Kidney (tissue), 22 donors: ENCODE measurements at places on chromosomes 7 and 10. TPM values are rescaled to one million over a fixed set of nuclear protein-coding genes. Genes with fewer than 3 reads are reported as not detected.

DNA sequence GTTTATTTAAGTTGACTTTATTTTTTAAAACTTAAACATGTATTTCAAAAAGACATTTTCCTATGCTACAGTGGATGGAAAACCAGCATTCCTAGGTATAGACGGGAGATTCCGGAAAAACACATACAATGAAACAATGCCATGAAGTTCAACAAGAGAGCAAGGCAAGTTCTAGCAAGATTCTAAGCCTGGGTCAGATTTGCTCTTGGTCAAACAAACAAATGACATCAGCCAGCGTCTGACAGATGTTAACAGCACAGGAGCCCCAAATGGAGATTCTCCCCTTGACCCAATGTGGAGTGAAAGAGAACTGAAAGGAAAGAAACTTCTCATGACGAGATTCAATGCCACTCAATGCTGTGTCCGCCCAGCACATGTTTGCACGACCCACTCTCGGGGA is 149.9 kb downstream of the NEURL1 start:
- no peak for DNase-seq

GRCh38 chr10:132500781-132501415 is 36.7 kb upstream of the INPP5A start:
- no peak for DNase-seq

- no peak for DNase-seq
Measured at GRCh38 chr10:29332061-29332760, 43.3 kb downstream of the LYZL1 start.

Gene CREM
- 41.3 TPM for total RNA-seq

GRCh38 chr10:63866747-63867140 is 345.5 kb downstream of the REEP3 start:
- no peak for DNase-seq

Gene ABCB4
- 2.0 TPM for total RNA-seq

Gene ODAD2
- total RNA-seq, result 0.44 TPM

DNA sequence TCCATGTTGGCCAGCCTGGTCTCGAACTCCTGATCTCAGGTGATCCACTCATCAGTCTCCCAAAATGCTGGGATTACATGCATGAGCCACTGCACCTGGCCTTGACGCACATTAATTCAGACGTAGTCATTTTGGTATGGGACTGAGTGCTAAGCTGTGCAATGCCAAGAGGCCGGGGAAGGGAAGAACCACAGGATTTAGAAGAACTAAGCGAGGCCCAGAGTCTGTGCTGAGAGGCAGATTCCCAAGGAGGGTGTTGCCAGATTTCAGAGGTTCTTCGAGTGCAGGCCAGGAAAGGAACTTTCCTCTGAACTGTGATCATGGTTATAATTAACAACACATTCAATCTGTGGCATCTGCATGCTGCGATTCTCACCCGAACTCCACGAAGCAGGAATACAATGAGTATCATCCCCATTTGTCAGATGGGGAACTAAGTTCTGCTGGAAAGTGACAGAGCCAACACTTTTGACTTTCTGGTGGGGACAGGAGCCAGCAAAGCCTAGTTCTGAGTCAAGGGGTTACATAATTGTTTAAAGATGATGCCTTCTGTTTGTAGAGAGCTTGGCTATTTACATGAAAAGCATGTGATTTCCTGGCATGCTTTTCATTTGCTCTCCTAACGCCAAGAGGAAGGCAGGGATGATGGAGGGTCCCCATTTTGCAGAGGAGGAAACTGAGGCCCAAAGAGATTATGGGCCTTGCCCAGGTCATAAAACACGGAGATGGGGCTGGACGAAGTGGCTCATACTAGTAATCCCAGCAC is 6.2 kb upstream of the ZAN start:
- DNase-seq, result no peak

GRCh38 chr7:131835141-131835540 is 278.7 kb upstream of the PODXL start:
- no peak for DNase-seq

Gene SFTPA2
- 0.13 TPM for total RNA-seq

Gene ZNF804B
- total RNA-seq, result 0.19 TPM

Gene IDE
- 40.5 TPM for total RNA-seq

Gene GSTK1
- total RNA-seq, result 176 TPM

DNA sequence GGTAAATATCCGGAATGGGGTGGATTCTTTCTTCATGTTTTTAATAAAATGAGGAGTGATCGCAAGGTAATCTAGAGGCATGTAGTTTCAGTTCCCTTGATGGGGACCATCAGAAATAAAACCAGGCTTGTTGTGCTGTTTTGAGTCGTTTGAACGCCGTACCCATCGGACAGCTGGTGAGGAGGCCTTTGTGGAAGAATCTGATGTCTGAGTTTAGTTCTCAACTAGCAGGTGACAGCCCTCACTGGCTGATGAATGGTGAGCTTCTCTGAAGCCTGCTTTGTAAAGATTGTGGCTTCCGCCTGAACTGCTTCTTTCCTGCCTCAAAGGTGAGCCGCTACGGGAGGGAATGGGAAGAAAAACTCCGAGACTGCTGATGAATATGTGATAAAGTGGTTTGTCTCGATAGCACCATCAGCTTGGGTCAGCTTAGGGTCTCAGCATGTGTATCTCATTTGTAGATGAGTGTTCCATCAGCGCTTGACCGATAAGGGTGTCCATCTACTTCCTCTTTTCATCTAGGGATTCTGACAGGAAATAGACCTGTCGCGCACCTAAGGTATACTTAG is 977 bp downstream of the TMEM248 start:
- no peak for DNase-seq

GRCh38 chr10:126147866-126148587 is 240.2 kb downstream of the ADAM12 start:
- DNase-seq, result peak; percentile 31

Gene CFAP58
- total RNA-seq, result 0.35 TPM

DNA sequence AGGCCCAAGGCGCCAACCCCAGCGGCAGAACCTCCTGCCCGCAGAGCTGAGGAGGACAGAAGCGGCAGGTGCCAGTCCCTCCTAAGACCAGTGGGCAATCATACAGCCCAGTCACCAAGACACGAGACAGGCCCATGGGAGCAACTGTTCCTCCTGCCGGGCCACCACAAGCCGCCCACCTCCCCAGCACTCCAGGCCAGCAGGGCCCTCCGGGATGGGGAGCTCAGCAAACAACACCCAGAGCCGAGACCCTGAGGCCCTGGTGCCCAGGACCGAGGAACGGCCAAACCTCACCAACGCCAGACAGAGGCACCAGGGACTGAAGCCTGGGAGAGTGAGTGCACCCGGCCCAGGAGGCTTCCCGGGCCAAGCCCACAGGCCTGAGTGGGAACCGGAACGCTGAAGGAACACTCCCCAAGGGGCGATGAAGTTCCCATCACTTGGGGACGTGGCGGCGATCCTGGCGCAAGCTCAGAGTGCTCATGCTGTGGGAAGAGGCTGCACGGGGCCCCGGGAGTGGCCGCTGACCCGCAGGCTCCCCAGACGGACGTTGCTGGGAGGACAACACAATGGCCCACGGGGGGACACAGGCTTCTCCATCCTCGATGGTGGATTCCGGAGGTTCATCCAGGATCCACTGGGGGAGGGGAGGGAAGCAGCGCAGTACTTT is 35.1 kb downstream of the GPER1 start:
- DNase-seq, result no peak

- no peak for DNase-seq
Measured at GRCh38 chr10:91575044-91575610, 57.7 kb downstream of the PPP1R3C start.

GRCh38 chr7:499853-500485 is 19.7 kb downstream of the PDGFA start:
- no peak for DNase-seq

GRCh38 chr7:29204491-29205272 is 10.1 kb downstream of the CHN2 start:
- DNase-seq, result peak; percentile 7

- DNase-seq, result no peak
Measured at GRCh38 chr10:97723001-97723400, 9.5 kb downstream of the MARVELD1 start.

- DNase-seq, result no peak
Measured at GRCh38 chr10:85362401-85362800, 1004.2 kb downstream of the GRID1 start.

Gene IGFBP1
- total RNA-seq, result not detected

Gene NPFFR1
- total RNA-seq, result 0.09 TPM

Gene ACSL5
- total RNA-seq, result 21.8 TPM

Gene CALD1
- 218 TPM for total RNA-seq

Gene GOLGA7B
- 0.50 TPM for total RNA-seq

DNA sequence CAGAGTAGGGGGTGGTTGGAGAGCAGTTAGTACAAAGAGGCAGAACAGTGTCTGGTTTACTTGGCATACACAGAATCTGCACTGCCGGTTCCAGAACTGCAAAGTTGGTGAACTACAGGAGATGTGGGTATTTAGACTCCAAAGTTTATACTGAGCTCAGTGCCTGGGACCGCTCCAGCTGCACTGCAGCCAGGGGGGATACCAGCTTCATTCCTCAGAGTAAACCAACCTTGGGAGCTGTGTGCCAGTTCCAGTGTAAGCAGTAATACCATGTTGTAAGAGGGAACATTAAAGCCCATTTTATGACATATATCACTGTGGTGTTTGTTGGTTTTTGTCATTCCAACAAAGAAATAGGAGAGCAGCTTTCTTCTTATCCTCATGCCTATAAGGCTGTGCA is 23.4 kb downstream of the LOXL4 start:
- no peak for DNase-seq

DNA sequence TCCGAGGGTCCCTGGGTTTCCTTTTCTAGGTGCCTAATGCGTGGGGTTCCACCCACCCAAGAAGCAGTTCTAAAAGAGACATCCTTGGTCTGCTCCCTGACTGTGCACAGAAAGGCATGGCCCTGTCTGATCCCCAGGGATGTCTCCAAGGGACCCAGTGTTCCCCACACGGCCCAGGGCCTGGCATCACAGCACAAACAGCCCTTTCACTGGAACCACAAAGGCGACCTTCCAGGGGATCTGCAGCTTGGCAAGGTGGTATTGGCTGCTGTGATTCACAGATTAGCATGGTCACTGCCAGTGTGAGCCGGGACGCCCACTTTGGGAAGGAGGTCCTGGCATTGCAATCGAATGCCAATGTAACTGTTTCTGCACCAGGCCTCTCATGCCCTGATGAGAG is 6.4 kb downstream of the KCNMA1 start:
- DNase-seq, result no peak

DNA sequence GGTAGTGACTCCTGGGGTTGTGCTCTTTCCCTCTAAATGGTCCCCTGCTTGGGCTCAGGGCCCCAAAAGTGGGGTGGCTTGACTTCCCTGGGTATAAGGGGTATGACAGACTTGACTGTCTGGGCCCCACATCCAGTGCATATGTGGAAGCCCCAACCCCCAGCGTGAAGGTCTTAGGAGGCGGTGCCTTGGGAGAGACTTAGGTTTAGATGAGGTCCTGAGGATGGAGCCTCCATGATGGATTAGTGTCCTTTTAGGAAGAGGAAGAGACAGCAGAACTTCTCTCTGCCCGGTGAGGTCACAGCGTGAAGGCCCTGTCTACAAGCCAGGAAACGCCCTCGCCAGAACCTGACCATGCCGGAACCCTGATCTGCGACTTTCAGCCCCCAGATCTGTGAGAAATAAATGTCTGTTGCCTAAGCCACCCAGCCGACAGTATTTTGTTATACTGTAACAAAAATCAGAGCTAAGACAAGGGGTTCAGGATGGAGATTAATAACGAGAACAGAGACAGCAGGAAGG is 23.8 kb downstream of the PODXL start:
- DNase-seq, result no peak

- peak; percentile 31 for DNase-seq
Measured at GRCh38 chr7:92740700-92741126, 95.7 kb downstream of the CDK6 start.

DNA sequence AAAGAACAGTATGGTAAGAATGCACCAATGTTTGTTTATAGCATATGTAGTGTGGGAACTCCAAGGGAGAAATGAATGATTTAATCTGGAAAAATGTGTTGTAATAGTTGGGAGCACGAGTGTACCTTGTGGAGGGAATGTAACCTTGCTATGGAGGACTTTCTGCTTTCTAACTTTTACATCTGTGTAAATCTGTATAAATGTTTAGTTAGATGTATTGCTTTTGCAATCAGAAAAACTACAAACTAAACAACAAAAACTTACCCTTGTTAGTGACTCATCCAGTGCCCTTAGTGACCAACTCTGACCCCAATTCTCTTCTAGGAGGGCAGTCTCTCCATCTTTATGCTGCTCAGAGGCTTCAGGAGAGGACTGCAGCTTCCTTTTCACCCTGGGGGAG is 89.3 kb downstream of the CCNY start:
- no peak for DNase-seq

DNA sequence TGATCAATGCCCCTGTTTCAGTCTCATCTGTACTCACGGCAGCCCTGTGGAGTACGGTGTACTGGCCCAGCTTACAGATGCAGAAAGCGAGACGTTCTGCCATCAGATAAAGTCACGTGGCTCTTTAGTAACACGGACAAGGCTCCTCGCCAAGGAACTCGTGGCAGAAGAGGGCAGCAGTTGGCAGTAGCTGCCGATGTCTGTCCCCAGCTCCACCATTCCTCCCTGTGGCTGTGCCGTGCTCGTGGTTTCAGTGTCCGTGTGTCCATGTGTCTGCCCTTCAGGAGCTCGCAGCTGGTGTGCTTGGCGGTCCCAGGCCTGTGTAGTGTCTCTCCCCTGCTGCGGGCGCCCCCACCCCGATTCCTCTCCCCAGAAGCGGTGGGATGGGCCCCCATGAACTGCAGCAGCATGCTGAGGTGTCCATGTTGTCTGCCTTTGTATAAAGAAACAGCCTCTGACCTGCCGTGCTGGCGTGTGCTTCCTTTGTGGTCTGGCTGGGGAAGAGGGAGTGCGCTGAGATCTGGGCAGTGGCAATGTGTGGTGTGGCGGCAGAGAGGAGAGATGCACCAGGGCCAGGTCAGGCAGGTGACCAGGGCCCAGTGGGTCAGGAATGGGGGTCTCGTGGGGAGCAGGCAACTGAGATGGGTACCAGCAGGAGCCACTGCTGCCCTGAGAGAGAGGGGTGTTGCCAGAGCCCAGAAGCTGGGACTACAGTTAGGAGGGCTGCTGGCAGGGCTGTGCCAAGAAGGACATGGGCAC is 9.8 kb downstream of the RHBDD2 start:
- DNase-seq, result no peak

GRCh38 chr10:62900829-62901571 is 84.8 kb upstream of the EGR2 start:
- no peak for DNase-seq

DNA sequence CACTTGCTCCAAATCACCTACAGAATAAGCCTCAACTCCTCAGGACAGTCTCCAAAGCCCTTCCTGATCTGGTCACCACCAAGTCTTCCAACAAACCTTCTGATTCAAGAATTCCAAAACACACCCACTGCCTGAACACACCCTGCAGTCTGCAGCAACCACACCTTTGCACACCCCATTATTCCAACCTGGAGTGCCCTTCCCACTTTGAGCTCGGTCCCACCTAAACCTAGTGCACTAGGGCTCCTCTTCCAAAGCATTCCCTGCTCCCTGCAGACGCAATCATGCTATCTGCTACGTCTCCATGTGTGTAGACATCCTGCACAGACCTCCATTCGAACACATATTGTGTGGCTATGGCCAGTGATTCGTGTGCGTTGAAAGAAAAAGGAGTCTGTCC is 289.3 kb downstream of the GRID1 start:
- peak; percentile 5 for DNase-seq

GRCh38 chr10:31604646-31605170 is 285.7 kb downstream of the ZEB1 start:
- no peak for DNase-seq

Gene ECHDC3
- total RNA-seq, result 32.4 TPM

GRCh38 chr7:155763691-155764437 is 48.4 kb downstream of the SHH start:
- DNase-seq, result peak; percentile 77

Gene ABCC2
- 2.3 TPM for total RNA-seq

Gene EVX1
- total RNA-seq, result not detected

GRCh38 chr7:8411103-8411502 is 22.3 kb upstream of the NXPH1 start:
- DNase-seq, result no peak

Gene NANOS1
- 1.1 TPM for total RNA-seq

Gene CRYGN
- total RNA-seq, result 0.22 TPM
